ENCODE measurements at places on chromosomes 13 and 19. TPM values are rescaled to one million over a fixed set of nuclear protein-coding genes. Genes with fewer than 3 reads are reported as not detected.

Gene CEACAM21
- 11.4 TPM for polyA plus RNA-seq

DNA sequence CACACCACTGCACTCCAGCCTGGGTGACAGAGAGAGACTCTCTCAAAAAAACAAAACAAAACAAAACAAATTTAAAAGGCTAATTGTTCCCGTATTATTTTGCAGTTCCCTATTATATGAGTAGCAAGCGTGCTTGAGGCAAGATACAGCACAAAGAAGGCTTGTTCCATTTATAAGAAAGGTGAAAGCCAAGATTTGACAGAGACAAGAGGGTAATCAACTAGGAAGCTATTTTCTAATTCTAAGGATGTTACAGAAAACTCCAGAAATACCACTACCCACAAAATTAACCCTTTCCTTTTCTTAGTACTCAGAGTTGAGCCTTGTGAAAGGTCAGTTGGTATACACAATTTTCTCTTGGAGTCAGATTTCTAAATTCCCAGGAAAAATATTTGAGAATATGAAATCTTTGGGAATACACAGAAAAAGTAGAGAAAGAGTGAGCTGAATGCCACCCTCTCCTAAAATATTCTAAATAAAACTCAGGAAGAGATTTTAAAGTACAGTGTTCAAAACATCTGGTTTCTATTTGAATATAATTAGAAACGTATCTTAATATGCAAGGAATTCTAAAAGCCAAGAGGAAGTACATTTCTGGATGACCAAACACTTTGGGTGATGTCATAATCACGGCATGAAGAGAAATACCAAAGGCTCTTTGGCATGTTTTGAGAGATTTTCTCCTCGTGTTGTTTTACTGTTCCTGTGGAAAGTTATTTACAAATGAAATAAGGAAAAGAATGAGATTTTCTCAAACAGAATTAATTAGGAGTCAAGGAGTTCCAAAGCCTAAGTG, 63.0 kb upstream of the FLT1 start:
- DNase-seq = no peak

GRCh38 chr19:42693760-42694350, 46.4 kb downstream of the PSG3 start:
- DNase-seq = no peak

DNA sequence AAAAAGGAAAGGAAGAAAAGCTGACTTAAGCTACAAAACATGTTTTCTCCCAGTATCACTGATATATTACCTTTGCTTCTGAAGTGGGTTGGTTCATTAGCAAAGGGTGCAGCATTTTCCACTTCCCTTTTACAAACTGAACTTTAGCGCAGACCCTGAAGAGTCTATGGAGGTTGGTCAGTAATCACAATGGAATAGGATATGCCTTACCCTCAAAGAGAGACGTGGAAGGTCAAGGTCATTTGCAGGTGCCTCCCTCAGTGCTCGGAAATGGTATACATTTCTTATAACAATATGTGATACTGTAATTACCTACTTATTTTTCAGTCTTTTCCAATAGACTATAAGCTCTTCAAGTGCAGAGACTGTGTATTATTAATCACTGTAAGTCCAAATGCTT, 21.9 kb upstream of the MED4 start:
- no peak for DNase-seq
